ENCODE measurements at places on chromosomes 12 and 14. TPM values are rescaled to one million over a fixed set of nuclear protein-coding genes. Genes with fewer than 3 reads are reported as not detected.

Gene SLC7A8
- total RNA-seq = 16.8 TPM

DNA sequence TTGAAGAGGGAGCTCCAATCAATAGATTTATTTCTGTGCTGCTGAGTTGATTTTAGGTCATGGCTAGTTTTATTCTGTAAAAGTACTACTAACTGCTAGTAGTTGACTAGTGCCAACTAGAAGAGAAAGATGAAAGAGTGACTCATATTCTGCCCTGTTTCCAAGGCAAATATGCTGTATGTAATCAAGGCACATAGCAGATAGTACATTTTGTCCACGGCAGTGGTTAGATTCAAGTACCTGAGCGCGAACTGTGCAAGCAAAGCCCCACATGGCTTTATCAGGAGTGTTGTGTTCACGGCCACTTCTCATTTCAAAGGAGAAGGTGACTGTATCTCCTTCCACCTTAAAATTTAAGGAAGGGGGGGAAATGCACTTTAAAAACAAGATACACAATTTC, 126.8 kb downstream of the TRAFD1 start:
- no peak for DNase-seq

- no peak for DNase-seq
Measured at GRCh38 chr12:42469355-42470175, 120.0 kb downstream of the PRICKLE1 start.

DNA sequence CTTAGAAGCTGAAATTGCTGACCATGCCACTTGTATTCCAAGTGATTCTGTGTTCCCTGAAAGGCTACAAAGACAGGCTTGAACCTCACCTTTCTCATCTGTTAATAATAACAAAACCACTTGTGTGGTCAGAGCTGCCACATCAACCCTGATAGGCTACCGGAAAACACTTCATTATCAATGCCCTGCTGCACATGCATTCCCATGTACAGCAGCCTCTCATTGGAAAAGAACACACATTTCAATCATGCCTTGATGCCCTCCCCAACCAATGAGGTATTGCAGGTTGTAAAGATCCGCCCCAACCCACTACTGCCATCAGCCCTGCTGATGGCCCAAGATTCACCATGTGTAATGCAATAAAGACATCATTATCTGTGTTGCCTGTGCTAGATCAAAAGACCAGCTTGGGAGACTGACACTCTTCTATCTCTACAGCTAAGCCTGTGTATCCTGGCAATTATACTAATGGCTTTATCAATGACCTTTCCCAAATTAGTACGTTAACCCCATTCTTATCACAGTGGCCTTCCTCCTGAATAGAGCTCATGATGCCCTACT, 2.8 kb downstream of the GPR19 start:
- no peak for DNase-seq

Gene KRT75
- total RNA-seq = not detected

DNA sequence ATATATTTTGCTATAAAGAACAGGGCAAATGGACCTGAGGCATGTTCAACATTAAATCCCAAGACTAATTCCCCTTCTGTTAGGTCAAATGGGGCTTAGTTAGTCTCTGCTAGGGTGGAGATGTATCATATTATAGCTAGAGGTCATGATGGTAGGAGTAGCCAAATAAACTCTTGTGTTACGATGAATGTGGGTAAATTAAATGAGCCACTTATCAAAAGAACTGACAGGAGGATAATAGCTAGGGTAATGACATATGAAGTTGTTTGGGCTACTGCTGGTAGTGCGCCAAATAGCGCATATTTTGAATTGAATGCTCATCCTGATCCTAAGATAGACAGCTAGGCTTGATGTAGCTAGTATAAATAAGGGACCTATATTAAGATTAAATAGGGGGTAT, 445.0 kb downstream of the GXYLT1 start:
- no peak for DNase-seq

Gene RFLNA
- total RNA-seq = 1.4 TPM

GRCh38 chr14:96826818-96827217, 29.6 kb downstream of the VRK1 start:
- no peak for DNase-seq

GRCh38 chr14:54798465-54799124, 104.0 kb downstream of the GCH1 start:
- no peak for DNase-seq

Gene OR4K15
- total RNA-seq = not detected

DNA sequence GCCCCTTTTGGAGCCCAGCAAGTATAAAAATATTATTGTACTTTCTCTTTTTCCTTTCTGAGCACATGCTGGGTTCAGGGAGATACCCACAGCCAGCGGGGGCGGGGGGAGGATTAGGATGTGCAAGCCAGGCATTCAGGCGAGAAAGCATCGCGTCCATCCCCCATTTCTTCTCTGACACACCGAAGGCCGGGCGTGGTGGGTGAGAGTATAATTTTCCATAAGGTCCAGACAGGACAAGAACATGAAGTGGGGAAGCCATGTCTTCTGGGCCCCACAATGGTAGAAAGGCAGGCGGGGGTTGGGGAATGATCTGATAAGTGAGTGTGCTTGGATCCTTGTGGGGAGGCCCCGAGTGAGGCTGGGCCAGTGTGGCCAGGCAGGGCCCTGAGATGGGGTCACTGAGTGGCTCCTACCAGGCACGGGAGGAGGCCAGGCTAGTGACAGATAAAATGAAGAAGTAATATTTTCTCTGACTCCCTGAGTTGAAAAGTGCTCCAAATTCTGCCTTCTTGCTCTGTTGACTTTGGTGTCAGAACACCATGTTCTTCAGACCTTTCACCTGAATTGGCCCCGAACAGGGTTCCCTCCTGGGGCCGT, 10.7 kb upstream of the LRTM2 start:
- no peak for DNase-seq

DNA sequence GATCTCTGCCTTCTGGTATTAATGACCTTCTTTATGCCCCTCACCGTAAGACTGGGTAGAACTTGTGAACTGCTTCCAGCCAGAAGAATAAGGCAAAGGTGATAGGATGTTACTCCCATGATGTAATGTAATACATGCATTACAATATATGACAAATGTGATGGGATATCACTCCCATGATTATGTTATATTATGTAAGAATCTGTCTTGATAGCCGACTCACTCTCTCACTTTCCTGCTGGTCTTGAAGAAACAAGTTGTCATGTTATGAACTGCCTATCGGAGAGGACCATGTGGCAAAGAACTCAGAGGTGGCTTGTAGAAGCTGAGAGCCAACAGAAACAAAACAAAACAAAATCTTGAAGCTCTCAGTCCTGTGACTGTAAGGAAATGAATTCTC, 30.6 kb upstream of the OSBPL8 start:
- DNase-seq = no peak

DNA sequence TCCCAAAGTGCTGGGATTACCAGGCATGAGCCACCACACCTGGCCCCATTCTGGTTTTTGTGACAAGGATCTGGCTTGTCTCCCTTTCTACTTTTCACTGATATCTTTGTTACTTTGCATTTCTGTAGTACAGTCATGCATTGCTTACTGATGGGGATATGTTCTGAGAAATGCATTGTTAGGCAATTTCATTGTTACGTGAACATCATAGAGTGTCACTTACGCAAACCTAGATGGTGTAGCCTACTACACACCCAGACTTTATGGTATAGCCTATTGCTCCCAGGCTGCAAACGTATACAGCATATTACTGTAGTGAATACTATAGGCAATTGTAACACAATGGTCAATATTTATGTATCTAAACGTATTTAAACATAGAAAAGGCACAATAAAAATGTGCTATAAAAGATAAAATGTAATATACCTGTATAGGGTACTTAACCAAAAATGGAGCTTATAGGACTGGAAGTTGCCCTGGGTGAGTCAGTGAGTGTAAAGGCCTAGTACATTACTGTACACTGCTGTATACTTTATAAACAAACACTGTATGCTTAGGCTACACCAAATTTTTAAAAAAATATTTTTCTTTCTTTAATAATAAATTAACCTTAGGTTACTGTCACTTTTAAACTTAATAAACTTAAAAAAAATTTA, 16.0 kb downstream of the MRPL42 start:
- no peak for DNase-seq

- DNase-seq = no peak
Measured at GRCh38 chr14:84064316-84065125, 1465.4 kb upstream of the FLRT2 start.

Gene CISTR
- not detected for total RNA-seq

- DNase-seq = no peak
Measured at GRCh38 chr12:91818227-91819131, 327.2 kb downstream of the BTG1 start.

- no peak for DNase-seq
Measured at GRCh38 chr14:106455026-106455425, 928.6 kb downstream of the TMEM121 start.

- peak; percentile 14 for DNase-seq
Measured at GRCh38 chr12:19382111-19382526, 57.2 kb upstream of the AEBP2 start.

- no peak for DNase-seq
Measured at GRCh38 chr14:56708704-56709103, 101.6 kb downstream of the OTX2 start.

Gene NFATC4
- 76.4 TPM for total RNA-seq

DNA sequence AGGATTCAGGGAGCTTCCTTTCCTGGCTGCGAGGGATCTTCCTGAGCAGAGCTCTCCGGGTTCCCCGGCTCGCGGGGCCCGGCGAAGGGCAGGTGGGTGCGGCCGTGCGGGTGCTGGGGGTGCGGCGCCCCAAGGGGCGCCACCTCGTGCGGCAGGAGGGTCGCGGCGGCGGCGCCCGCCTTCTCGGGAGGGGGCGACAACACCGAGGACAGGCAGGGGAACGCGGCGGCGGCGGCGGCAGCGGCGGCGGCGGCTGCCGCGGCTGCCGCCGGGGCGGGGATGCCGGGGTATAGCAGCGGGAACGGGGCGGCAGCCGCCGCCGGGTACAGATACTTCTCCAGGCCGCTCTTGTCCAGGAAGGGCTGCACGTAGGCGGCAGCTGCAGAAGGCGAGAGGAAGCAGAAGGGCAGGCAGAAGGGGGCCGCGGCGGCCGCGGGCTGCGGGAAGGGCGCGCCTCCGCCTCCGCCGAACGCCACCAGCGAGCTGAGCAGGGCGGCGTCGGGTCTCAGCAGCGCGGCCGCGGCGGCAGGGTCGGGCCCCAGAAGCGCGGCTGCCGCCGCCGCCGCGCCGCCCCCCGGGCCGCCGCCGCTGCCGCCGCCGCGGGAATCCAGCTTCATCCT, 2.7 kb downstream of the BHLHE41 start:
- no peak for DNase-seq

Gene ALDH1L2
- total RNA-seq = 3.1 TPM

GRCh38 chr14:23071244-23071920, 14.1 kb upstream of the CDH24 start:
- DNase-seq = peak; percentile 95

Gene NTF3
- 0.83 TPM for total RNA-seq

Gene RESF1
- 49.4 TPM for total RNA-seq

DNA sequence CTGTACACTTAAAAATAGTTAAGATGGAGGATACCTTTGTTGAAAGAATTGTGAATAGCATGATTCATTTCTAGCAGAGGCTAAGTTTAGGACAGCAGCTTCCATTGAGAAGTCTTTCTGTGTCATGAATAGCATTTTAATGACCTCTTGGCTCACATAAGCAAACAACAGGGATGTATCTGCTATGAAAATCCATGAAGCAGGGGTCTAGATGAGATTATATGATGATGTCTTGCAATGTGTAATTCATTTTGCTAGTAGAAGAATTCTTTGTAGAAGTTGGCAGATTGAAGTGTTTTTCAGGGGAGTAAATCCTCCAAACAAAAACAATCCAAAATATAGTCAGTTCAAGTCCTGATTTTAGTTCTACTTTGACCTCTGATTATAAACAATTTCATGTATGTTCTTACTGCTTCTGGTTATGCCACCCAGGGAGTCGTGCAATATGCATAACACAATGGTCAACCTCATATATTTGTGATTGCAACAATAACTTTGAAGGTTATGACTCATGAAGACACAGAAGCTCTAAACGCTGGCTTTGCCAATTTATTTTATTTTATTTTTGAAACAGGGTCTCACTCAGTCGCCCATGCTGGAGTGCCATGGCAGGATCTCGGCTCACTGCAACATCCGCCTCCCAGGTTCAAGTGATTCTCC, 6.9 kb upstream of the RD3L start:
- no peak for DNase-seq

Gene LALBA
- total RNA-seq = not detected

GRCh38 chr12:7716381-7716780, 5.1 kb downstream of the DPPA3 start:
- no peak for DNase-seq

- DNase-seq = no peak
Measured at GRCh38 chr12:99979471-99979870, 5.3 kb downstream of the ANKS1B start.

DNA sequence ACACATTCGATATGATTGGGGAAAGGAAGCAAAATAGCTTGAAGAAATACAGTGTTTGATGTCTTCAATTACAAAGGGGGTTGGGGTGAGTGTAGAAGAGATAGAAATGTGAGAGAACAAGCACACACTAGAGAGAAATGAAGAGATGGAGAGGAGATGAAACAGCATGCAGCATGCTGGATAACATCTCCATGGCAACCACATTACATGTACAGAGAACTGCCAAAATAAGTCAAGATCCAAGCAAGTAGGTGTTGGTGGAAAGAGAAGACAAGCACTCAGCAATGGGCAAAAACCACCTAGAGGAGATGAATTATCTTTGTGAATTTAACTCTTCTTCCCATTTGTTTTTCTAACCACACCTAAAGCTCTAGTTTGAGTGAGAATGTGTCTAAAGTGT, 289.8 kb downstream of the GRIN2B start:
- no peak for DNase-seq

- no peak for DNase-seq
Measured at GRCh38 chr12:129549656-129550055, 354.2 kb downstream of the TMEM132D start.

DNA sequence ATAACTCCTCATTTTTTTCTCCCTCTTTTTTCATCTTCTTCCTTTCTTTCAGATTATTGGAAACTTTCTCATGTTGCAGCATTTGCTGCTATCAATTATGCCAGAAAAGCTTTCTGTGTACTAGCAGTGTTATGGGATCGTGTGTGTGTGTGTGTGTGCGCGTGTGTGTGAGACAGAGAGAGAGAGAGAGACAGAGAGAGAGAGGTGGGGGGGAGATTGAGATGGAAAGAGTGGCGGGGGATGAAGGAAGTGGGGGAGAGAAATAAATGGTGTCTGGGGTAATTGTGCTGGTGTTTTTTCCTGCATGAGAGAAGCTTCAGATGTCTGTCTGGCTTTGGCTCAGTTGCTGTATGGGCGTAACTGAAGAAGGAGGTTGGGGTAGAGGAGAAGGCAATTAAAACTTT, 268.9 kb downstream of the RAD51B start:
- peak; percentile 74 for DNase-seq

Gene CCDC88C
- total RNA-seq = 1.1 TPM

Gene SERPINA12
- total RNA-seq = not detected

Gene SLC10A1
- not detected for total RNA-seq

Gene METTL25
- 57.4 TPM for total RNA-seq

All from sigmoid colon (tissue), 7 donors.